ENCODE measurements at places on chromosomes 5 and 9.

GRCh38 chr9:132027752-132028663, 51.7 kb downstream of the MED27 start:
- no peak for DNase-seq

- no peak for DNase-seq
Measured at GRCh38 chr9:118670011-118670953, 699.0 kb downstream of the BRINP1 start.

- no peak for DNase-seq
Measured at GRCh38 chr5:160488394-160489325, 67.0 kb downstream of the PTTG1 start.

- no peak for DNase-seq
Measured at GRCh38 chr5:36363744-36364143, 62.0 kb upstream of the RANBP3L start.

- DNase-seq: no peak
Measured at GRCh38 chr5:146098047-146098446, 7.3 kb downstream of the PLAC8L1 start.

DNA sequence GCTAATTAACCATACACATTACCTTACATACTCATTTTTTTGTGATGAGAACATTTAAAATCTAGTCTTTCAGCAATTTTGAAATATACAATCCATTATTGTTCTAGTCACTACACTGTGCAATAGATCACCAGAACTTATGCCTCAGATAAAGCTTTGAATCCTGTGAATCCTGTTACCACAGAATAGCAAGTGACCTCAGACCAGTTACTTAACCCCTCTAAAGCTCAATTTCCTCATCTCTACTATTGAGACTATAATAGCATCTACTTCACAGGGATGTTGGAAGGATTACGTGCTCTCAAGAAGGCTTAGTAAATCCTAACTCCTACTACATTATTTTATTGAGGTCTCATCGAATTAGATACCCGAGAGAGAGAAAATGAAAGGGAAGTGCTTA, 60.2 kb upstream of the PIP5K1B start:
- DNase-seq: no peak

GRCh38 chr5:94849821-94850736, 231.6 kb downstream of the SLF1 start:
- peak; percentile 37 for DNase-seq

- no peak for DNase-seq
Measured at GRCh38 chr5:134879456-134879855, 5.3 kb downstream of the TXNDC15 start.

GRCh38 chr9:26523577-26523976, 369.0 kb downstream of the CAAP1 start:
- DNase-seq: no peak

- DNase-seq: no peak
Measured at GRCh38 chr5:172213126-172213525, 19.2 kb downstream of the EFCAB9 start.

DNA sequence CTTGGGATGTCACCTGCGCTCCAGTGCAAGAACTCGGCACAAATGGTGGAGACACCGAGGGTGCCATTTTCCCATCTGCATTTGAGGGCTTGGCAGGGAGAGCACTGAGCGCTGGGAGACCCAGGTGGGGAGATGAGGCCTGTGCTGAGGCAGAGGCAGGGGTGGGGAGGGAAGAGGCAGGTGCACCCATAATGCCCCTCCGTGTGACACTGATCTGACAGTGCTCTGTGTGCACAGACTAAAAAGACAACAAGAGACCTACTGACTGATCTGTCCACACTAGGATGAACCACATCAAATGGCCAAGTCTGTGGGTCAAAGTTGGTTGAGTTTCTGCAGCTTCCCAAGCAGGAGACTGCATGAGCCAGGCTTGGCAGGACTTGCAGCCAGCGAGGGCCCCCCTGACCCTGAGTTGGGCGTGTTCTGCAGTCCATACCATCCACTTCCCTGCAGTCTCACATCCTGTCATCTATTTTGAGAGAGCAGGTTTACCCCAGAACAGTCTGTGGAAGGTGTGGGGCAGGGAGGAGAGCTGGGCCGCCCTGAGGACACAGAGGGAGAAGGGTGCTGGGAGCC, 41.9 kb downstream of the NEK6 start:
- DNase-seq: no peak

DNA sequence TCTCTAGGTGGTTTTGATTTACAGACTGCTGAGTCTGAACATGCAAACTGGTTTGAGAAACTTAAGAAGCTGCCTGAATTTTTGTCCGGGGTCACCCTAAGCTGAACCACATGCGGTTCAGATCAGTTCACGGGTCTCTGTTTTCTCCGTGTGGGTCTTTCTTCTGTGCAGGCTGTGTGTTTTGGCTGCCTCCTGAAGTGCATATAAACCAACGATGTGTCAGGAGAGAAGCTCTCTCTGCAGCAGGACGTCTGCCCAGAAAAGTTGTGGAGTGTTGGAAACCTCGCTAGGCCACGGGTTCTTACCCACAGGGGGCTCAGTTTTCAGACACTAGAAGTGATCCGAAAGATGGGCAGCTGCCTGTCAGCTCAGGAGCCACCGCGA, 364.2 kb downstream of the IRX2 start:
- no peak for DNase-seq

- no peak for DNase-seq
Measured at GRCh38 chr9:19379283-19379682, 753 bp downstream of the RPS6 start.

- no peak for DNase-seq
Measured at GRCh38 chr5:100827481-100827889, 75.6 kb downstream of the ST8SIA4 start.

DNA sequence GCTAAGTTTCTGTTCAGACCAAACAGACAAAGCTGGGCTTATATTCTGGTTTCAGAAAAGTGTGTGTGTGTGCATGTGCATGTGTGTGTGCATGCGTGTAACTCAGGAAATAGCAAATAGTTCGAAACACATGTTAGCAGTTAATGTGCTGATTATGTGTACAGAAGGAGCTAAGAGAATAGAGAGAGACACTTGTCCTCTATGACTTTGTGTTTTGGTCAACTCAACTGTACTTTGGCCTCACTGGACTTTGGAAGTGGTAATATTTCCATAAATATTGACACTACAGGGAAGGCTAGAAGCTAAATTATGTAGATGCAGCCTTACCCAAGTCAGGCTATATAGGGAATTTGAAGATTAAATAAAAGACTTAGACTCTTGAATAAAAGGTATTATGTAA, 155.5 kb downstream of the RAB3C start:
- no peak for DNase-seq

DNA sequence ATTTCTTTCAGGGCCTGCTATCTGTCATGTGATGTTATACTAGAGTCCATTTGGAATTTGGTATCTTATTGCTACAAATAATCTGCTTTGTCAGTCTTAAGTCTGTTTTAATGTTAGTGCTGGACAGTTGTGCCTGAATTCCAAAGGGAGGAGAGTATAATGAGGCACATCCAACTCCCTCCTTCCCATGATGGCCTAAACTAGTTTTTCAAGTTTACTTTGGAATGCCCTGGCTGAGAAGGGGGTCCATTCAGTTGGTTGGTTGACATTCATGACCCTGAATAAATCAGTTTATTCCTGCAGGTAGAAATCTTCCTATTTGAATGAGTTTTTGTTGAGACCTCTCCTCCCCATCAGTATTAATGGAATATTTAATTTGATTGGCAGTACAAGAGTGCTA, 9.4 kb upstream of the LRRTM2 start:
- DNase-seq: no peak

DNA sequence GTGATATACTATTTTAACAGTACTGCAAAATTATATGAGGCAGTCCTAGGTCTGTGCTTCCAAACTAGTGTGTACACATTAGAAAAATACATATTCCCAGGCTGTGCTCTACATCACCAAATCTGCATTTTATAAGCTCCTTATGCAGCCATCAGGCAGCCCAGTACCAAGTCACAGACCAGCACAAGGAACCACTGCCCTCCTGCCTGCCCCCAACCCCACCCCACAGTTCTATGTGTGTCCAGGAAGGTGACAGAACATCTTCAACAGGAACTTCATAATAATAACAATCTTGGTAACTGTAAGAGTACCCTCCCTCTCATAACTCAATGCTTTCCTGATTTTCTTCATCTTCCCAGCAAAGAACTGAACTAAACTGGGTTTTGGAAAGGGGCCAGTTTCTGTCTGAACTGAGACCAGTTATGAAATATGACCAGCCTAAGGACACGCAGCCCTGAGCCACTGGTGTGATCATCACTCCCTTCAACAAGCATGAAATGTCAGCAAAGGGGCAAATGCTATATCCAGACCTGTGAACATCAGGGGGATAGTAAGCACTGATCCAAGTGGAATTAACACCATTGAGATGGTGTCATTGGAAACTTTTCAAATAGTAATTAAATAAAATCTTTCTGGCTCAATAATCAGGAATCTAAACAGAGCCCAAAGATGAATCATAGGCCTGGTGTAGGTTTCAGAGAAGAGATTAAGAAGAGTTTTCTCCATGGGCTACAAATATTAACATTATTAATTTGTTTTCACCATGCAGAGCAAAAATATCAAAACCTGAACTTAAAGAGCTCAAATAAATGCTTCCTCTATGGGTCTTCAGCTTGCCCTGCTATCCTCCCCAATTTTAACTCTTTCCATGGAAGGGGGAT, 82.1 kb downstream of the DPYSL3 start:
- no peak for DNase-seq

DNA sequence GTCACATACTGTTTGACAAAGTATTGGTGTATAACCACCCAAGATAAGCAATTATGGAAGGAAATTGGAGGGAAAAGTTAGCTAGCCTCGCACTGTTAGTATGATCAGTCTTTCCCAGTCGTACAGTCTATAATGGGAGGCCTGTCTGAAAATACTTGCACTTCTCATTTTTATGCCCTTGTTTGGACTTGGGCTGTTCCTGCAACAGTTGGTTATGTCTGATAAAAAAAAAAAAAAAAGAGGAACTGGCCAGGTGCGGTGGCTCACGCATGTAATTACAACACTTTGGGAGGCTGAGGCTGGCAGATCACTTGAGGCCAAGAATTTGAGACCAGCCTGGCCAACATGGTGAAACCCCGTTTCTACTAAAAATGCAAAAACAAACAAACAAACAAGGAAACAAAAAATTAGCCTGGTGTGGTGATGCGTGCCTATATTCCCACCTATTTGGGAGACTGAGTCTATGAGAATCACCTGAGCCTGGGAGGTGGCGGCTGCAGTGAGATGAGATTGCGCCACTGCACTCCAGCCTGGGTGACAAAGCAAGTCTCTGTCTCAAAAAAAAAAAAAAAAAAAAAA, 58.3 kb upstream of the ANKRD33B start:
- no peak for DNase-seq

DNA sequence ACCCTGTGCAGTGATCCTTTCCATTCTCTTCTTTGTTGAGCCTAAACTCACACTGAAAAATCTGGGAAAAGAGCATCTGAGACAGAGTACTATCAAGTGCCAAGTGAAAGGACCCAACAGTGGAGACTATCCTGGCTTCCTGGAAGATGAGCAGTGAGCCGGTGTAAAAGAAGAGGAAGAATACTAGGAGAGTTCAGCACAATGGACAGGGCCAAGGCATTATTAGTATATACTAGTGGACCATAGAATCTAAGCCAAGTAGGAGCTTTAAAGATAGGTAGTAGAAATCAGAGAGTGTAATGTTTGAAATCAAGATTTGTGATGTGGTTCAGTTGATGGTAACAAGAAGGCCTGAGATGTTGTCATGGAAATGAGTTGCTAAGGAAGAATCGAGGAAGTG, 140.8 kb downstream of the CAMK4 start:
- no peak for DNase-seq

GRCh38 chr9:95399261-95399660, 81.8 kb upstream of the FANCC start:
- no peak for DNase-seq

GRCh38 chr9:8718121-8718725, 918.6 kb upstream of the DMAC1 start:
- DNase-seq: peak; percentile 8

DNA sequence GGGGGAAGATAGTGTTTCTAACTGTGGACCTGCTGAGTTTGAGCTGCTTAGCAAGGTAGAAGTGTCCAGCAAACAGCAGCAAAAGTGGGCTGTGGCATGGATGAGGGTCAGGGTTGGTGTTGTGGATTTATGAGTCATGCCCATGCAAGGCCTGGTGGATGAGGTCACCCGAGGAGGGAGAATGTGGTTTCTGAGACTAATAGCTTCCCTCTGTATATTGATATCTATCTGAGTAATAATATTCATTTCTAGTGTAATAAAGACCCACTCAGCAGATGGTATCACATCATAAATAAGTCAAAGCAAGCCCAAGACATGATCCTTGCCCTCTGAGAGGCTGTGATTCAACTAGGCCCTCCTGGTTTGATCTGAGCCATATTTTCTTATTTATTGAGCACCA, 597.8 kb upstream of the CLINT1 start:
- peak; percentile 73 for DNase-seq
